Foreskin fibroblast (primary cell): ENCODE measurements at places on chromosomes 12 and 14.
A peak's percentile ranks its signal among the peaks of the same experiment; 100 is the strongest.

DNA sequence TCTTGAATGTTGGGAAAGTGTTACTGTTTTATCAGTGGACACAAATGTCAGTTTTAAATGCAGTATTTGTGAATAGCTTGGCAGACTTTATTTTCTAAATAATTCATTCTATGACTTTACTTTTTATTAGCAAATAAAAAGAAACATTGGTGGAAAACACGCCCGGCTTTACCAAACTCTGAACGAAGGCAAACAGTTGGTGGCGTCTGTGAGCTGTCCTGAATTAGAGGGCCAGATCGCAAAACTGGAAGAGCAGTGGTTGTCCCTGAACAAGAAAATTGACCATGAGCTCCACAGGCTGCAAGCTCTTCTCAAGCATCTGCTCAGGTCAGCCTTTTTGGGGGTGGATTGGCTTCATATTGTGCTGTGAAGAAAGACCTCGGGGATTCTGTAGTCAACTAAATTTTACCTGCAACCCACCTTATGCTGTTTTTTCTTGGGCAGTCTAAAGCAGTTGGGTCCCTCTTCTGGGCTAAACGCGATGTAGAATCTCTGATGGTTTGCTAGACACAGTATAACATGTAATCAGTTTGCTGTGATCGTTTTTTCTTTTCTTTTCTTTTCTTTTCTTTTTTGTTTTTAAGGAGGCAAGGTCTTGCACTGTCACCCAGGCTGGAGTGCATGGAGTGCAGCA, 156.4 kb downstream of the ESR2 start:
- DNase-seq: peak; percentile 26

DNA sequence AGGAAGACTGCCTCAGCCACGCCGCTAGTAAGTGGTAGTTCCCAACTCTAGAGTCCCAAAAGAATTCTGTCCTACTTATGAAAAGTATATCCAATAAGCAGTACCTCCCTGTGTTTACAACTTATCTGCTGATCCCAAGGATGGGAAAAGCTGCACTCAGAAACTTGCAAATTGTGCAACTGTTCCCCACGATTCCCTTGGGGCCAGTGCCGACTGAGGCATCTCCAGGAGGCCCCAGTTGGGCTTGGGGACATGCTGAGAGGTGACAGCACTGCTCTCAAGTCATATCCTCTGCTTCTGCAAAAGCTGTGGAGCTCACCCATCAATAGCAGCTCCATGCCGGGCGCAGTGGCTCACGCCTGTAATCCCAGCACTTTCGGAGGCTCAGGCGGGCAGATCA, 23.7 kb downstream of the SPRING1 start:
- no peak for DNase-seq

DNA sequence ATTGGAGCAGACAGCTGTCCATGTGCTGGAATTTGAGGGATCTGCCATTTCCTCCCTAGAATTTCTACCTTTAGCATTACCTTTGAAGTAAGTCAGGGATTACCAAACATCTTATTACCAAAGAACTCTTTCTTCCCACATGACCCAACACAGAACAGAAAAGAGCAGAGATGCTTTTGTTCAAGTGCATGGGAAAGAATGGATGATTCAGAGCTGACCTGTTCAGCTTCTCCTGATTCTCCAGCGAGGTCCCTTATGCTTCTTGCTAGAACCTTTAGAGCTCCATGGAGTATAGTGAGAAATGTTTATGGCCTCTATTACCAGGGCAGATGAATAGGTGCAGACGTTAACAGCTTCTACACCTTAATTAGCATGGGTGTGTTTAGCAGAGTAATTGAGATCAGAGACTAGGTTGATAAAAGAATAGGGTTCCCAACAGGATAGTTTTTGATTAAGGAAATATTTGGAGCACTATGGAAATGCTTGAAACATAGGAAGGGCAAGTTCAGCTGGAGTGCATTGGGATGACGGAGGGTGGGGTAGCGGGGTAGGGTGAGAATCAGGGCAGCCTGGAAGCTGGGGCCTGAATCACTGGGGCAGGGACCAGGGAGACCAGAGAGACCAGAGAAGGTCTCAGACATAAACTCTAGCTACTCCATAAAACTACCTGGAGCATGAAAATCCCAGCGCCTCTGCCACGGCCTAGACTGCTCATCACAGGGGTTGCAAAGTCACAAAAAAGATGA, 223.7 kb downstream of the CACNA1C start:
- no peak for DNase-seq

DNA sequence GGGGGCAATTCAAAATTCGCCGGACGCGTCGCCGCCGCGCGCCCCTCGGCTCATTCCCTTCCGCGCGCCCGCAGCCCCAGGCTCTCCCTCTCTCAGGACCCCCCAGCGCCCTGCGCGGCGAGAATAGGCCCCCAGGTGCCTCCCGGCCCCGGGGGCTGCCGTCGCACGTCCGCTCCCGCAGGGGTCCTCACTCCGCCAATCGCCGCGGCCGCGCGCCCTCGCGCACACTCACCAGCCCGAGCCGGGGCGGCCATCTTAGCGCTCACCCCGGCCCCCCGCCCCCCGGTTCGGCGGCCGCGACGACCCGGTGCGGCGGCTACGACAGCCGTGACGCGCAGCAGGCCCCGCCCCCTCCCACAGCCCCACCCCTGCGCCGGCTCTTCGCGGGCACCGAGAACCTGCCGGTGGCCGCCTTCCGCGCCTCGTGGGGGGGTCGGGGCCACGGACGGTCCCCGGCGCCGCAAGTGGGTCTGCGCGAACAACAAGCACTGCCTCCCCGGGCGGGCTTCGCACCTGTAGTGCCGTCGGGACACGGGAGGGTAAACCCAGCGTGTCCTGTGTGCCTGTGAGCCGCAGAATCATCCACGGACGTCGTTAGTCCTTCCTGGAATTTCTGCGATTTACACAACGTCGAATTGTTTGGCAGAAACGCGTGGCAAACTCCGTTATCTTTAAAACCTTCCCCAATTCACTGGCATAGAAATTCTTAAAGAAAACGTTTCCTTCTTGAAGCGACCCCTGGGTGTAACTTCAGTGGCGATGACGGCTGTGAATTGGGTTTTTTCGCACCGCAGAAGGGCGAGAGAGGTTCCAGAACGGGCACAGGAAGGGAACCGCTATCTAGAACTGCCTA, 2.5 kb downstream of the USP44 start:
- DNase-seq: peak; percentile 70

DNA sequence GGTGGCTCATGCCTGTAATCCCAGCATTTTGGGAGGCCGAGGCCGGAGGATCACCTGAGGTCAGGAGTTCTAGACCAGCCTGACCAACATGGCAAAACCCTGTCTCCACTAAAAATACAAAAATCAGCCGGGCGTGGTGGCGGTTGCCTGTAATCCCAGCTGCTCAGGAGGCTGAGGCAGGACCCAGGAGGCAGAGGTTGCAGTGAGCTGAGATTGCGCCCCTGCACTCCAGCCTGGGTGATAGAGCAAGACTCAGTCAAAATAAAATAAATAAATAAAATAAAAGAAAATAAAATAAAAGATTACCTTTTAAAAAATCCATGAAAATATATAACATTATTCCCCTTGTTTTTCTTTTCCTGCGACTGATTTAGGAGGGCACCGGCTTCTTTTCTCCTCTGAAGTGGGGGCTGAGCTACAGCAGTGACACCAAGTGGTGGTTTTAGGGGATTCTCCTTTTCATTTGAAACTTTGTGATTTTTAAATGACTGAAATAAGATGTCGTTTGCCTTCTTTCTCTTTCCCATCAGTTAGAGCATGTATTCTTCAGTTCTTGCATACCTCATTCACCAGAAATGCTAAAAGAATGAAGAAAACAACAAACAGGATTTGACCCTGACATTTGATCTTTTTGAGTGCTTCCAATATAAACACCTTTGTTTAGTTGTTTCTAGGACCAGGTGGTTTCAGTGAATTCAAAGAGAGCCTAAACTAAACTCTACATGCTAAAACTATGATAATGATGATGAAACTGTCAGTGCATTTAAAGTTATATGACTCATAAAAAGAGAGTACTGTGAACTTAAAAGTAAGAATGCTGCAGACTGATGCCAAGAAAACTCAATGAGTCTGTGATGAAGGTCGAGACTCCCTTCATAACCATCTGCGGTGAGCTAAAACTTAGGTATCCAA, 22.6 kb upstream of the PKP2 start:
- DNase-seq: no peak

GRCh38 chr12:27549236-27549800, 25.3 kb downstream of the PPFIBP1 start:
- peak; percentile 90 for DNase-seq

GRCh38 chr12:39722504-39722903, 102.9 kb upstream of the ABCD2 start:
- no peak for DNase-seq

DNA sequence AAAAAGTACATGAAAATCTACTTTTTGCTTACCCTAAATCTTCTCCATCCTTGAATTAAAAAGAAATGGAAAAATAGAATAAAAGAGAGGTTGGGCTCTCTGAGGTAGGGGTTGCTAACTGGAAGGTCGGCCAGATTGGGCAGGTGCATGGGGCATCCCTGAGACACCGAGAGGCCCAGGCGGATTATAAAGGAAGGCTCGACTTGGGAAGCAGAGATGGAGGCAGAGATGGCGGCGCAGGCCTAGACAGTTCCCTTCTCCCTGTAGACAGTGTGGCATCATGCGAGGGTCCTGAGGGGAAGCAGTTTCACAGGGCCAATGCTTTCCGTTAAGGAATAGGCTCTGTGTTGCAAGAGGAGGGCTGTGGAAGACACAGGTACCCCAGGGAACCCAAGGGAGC, 3.7 kb upstream of the KRT74 start:
- no peak for DNase-seq

DNA sequence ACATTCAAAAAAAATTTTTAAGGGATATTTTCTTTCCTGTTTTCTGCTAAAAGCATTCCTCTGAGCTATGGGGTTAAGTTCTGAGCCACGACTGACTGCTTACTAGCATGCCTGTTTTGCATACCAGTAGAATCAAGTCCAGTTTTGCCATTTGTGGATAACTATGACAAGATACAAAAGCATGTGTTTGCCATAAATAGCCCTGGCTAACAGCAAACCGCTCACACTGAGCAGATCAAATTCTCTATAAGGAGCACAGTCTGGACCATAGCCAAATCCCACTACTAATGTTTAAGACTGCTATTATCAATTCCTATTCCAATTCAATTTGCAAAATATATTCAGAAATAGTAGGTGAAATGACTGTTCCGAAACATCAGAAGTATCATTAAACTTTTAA, 3.2 kb downstream of the CFL2 start:
- peak; percentile 91 for DNase-seq
